HFFc6 (cell line): ENCODE measurements at places on chromosomes 5 and 9. TPM values are rescaled to one million over a fixed set of nuclear protein-coding genes. Genes with fewer than 3 reads are reported as not detected.
A peak's percentile ranks its signal among the peaks of the same experiment; 100 is the strongest.

- no peak for DNase-seq
- H3K27me3 ChIP-seq: peaks cover 5% of the 10 kb centered on the region
- peak overlapping the region; percentile 86 for H3K4me3 ChIP-seq
- peak overlapping the region; percentile 62; the same call in 1 of the 2 replicates for H3K27ac ChIP-seq
- peaks cover 42% of the 10 kb centered on the region for H3K4me1 ChIP-seq
Measured at GRCh38 chr9:136791516-136792276, 552 bp downstream of the TMEM141 start.

- peak; percentile 85 for DNase-seq
- H3K36me3 ChIP-seq: no peaks in the 10 kb centered on the region
- no peaks in the 10 kb centered on the region; the same call in 1 of the 2 replicates for H3K27me3 ChIP-seq
- H3K4me3 ChIP-seq: peak overlapping the region; percentile 76
- H3K27ac ChIP-seq: peak overlapping the region; percentile 79
Measured at GRCh38 chr9:125906144-125906543, 159.0 kb downstream of the PBX3 start.

The PCDHGA11 gene
- 2.2 to 9.8 TPM (median 2.3 TPM) in 3 replicates for total RNA-seq

DNA sequence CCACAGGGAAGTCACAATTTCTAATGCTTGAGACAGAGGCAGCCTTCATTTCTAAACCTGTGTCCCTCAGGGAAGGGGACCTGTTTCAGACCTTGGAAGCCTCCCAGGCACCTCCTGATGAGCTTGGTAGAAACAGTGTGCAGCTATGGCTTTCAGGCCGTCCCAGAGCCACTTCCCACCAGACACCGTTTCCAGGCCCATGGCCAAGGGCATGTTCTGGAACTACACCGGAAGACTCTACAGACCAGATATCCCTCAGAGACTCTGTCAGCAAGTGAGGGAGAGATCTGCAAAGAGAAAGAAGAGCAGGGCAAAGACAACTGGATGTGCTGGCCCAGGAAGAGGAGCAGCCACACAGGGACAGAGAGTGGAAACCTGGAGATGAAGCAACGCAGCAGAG, 82.2 kb upstream of the HSPA9 start:
- no peak overlapping the region for H3K4me3 ChIP-seq
- DNase-seq: no peak
- no peak overlapping the region for H3K27ac ChIP-seq
- H3K36me3 ChIP-seq: no peaks in the 10 kb centered on the region
- peaks cover 17% of the 10 kb centered on the region for H3K4me1 ChIP-seq
- peaks cover 33% of the 10 kb centered on the region for H3K27me3 ChIP-seq

GRCh38 chr9:132768932-132769905, 99.0 kb downstream of the GTF3C4 start:
- no peaks in the 10 kb centered on the region for H3K36me3 ChIP-seq
- H3K27ac ChIP-seq: peak overlapping the region; percentile 94
- peak overlapping the region; percentile 99 for H3K4me3 ChIP-seq
- H3K27me3 ChIP-seq: peaks cover 17% of the 10 kb centered on the region
- H3K4me1 ChIP-seq: peaks cover 6% of the 10 kb centered on the region; the same call in 1 of the 2 replicates

DNA sequence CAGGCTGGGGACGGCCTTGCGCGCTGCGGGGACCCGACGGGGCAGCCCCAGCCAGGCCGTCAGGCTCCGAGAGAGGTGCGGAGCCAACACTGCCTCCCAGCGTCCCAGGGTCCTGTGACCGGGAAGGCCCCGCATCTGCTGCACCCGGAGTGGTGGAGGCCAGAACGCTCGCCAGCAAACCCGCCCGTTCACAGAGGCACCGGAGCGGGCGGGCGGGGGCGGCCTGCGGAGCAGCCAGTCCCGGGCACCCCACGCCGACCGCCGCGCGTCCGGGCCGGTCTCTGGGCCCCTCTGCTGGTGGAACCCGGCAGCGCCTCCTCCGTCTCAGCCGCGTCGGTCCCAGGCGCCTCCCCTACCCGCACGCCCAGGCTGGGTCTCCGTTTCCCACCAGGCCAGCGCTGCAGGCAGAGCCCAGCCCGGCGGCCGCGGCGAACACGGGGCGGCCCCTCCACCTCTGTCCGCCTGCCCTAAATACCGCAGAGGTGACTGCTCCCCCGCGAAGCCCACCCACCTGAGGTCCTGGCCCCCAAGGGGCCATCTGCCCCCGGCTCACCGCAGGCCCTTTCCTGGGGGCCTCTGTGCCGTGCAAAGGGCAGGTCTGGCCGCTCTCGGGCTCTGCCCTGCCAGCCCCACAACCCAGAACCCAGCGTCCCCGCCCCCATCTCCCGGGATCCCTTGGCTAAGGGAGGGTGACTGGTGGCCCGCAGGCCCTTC, 15.9 kb downstream of the EXD3 start:
- no peak for DNase-seq
- peaks cover 8% of the 10 kb centered on the region for H3K36me3 ChIP-seq
- H3K27ac ChIP-seq: no peak overlapping the region
- peaks cover 12% of the 10 kb centered on the region for H3K4me1 ChIP-seq
- no peak overlapping the region for H3K4me3 ChIP-seq

GRCh38 chr5:7597059-7597642, 201.2 kb downstream of the ADCY2 start:
- no peak overlapping the region for H3K27ac ChIP-seq
- no peak for DNase-seq
- no peaks in the 10 kb centered on the region; the same call in none of the 2 replicates for H3K27me3 ChIP-seq
- no peaks in the 10 kb centered on the region for H3K4me1 ChIP-seq
- H3K4me3 ChIP-seq: no peak overlapping the region

- DNase-seq: peak; percentile 32
- no peaks in the 10 kb centered on the region for H3K36me3 ChIP-seq
- H3K27ac ChIP-seq: no peak overlapping the region
Measured at GRCh38 chr5:150619359-150620230, 20.9 kb upstream of the SYNPO start.

The ACTL7B gene
- total RNA-seq: not detected in 3 replicates

The ADGRD2 gene
- total RNA-seq: not detected in 3 replicates

GRCh38 chr5:115349001-115349817, 52.8 kb upstream of the CCDC112 start:
- peaks cover 42% of the 10 kb centered on the region for H3K4me1 ChIP-seq
- H3K27ac ChIP-seq: peak overlapping the region; percentile 73
- H3K27me3 ChIP-seq: no peaks in the 10 kb centered on the region; the same call in 1 of the 2 replicates
- peak; percentile 84 for DNase-seq
